Stimulated activated CD8-positive, alpha-beta memory T cell treated with anti-CD3 and anti-CD28 coated beads, Interleukin-2, amount 100 ng/mL, for 1 hour (primary cell): ENCODE measurements at places on chromosomes 5 and 9.

DNA sequence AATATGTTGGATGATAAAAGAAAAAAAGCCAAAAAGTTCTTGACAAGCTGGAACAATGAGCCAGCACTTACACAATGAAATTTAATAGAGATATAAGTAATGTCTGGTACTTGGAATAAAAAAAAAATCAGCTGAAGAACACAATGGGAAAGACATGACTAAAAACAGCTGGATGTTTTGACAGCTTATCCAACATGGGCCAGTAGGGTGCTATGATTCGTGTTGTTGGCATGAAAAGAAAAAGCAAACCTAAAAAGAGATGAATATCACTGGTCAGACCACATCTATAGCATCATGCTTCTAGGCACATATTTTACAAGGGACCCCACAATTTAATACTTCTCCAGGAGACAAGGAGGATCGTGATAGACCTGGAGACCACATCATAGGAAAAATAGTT, 175.3 kb downstream of the ARL15 start:
- no peak for DNase-seq

DNA sequence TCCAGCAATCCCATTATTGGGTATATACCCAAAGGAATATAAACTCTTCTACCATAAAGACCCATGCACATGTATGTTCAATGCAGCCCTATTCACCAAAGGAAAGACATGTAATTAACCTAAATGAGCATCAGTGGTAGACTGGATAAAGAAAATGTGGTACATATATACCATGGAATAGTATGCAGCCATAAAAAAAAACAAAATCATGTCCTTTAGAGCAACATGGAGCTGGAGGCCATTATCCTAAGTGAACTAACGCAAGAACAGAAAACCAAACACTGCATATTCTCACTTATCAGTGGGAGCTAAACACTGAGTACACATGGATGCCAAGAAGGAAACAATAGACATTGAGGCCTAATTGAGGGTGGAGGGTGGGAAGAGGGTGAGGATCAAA, 27.8 kb downstream of the DTWD2 start:
- DNase-seq, result no peak

GRCh38 chr5:151020304-151021110, at the start of gene GPX3:
Gene GPX3 (plus strand): TSS chr5:151020591. CDS start chr5:151020655, 64 bp downstream.
- no peak for DNase-seq

DNA sequence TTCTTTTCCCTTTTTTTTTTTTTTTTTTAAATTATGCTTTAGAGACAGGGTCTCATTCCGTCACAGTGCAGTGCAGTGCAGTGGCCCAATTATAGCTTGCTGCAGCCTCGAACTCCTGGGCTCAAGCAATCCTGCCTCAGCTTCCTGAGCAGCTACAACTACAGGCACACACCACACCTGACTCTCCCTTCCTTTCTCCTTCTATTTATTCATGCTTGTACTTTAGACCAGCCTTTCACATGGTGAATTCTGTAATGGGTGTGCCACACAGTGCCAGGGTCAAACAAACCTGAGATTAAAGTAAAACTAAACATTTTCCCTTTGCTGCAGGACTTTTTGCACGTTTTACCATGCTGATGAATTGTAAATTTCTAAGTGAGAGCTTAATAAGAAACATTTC, 8.0 kb downstream of the SH3RF2 start:
- DNase-seq, result no peak

- DNase-seq, result no peak
Observed at GRCh38 chr9:131475111-131475955, 27.4 kb upstream of the POMT1 start.

DNA sequence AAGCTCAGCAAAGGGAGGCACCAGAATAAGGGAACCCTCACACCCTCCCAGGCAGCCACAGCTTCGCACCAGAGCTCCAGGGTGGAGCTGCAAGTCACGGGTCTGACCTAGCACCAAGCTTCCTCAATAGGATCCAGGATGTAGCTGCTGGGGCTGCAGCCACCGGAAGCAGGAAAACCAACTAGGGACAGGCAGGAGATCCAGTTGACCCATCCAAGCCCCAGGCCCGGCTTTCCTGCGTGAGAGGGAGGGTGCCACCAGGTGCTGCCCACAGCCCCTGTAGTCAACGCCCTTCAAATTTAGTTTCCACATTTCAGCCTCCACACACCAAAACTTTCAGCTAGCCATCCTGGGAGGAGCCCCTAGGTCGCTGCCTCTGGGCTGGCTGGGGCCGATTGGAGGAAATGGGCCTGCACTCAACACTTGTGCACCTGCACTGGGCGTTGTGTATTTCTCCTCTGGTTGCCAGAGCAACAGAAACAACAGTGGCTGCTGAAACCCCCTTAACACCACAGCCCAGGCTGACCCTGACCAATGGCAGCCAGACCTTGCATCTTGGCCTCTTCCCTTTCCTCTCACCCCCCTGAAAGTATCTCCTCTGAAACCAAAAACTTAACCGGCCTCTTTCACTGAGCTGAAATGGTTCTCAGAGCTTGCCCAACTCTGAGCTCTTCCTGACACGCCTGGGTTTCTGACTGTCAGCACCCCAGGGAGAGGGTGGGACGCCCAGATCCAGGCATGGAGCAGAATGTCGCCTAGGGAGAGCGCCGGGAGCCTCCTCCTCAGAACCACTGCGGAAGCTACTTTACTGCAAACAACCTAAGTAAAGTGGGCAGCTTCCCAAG, 226.5 kb upstream of the MAP3K1 start:
- DNase-seq, result peak; percentile 22

- peak; percentile 22 for DNase-seq
Observed at GRCh38 chr9:93143830-93144530, 9.9 kb upstream of the NINJ1 start.

- no peak for DNase-seq
Observed at GRCh38 chr5:146894753-146895521, 16.4 kb upstream of the PPP2R2B start.

GRCh38 chr5:112165897-112166737, 253.0 kb downstream of the EPB41L4A start:
- DNase-seq, result no peak

DNA sequence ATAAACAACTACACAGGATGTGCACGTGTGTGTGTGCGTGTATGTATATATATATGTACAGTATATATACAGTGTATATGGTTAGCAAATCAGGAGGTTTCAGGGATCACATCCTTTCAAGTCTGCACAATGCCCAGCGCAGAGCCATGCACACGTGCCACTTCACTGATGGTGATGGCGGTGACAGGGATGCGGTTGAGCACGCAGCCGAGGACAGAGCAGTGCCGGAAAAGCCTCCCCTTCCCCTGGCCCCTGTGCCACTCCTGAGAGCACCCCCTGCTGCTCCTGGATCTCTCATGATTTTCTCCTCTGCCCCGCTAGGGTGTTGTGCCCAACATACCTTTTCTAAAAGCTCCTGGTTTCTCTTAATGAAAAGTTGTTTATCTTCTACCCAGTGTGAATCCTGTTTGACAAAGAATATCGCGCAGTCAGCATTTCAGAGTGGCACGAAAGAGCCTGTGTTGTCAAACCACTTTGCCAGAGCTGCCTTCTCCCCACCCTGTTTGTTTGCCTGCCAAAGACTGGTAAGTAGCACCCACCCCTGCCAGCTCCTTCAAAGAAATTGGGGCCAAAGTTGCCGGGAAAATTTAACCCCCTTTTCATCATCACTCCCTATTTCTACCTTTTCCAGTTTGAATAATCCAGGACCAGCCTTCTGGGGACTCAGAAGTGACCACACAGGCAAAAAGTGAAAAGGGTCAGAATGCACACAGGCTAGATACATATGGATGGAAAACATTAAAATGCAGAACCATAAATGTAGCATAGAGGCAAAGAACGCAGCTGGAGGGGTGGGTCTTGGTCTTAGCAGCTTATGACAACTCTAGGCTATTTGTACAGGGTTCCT, 126.2 kb upstream of the DPYSL3 start:
- no peak for DNase-seq

DNA sequence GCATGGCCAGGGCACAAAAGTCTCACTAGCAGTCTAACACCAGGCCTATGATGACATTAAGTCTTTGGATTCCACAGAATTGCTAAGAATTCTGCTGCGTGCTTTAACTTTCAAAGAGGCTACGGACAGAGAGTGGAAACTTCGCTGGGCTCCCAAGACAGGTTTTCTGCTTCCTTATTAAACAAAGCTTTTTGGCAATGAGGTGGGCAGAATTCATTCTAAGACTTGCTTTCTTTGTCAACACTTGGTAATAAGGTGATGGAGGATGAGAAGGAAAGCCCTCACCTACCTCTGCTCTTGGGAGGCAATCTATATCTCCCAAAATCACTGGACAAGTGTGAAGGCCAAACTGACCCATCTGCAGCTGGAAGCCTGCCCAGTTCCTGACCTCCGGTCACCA, 231.9 kb downstream of the ATPSCKMT start:
- DNase-seq, result no peak

GRCh38 chr5:128770907-128771306, 194.4 kb upstream of the SLC27A6 start:
- no peak for DNase-seq

DNA sequence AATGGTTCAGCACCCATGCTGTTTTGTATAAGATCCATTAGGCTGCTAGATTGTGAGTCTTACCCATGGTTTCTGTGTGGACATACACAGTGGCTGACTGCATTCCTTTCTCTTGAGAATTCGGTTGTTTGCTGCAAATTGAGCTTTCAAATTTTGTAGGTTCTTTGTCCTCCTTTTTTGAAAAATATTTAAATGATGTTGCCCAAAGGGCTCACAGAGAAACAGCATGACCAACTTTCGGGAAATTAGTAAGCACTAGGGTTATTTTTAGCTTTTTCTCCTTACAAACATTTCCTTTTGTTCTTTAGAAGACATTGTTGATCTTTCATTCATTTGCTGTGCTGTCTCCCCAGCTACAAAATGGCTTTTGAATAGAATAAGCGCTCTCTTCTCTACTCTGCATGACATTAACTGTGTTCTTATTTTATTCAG, 79.4 kb downstream of the NLN start:
- DNase-seq, result no peak

GRCh38 chr9:130124085-130124860, 47.9 kb upstream of the NCS1 start:
- no peak for DNase-seq

DNA sequence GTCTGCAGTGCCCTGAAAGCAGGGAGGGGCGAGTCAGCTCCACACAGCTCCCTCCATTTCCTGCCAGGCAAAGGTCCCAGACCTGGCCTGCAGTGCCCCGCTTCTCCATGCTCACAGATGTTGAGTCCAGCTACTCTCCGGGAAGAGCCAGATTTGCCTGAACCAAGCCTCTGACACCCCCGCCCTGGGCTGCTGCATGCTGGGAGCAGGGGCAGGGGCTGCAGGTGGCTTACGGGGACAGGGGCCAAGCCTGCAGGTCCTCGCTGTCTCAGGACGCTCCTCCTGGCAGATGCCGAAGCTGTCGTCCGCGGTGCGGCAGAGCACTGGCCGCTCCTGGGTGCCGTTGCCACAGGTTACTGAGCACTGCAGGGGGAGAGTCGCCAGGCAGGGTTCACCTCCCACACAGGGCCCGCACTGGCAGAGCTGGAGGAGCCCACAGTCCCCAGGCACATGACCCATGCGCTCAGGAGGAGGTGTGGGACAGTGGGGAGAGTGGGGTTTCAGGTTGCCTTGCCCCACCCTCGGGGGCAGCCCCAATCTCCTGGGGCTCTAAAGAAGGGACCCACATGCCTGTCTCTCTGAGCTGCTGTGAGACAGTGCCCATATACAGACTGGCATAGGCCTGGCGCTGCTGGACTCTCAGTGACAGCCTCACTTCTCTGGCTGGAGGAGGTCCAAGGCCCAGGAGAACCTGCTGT, 62.4 kb downstream of the ZNF354C start:
- no peak for DNase-seq

- DNase-seq, result no peak
Observed at GRCh38 chr5:35842856-35843255, 13.8 kb upstream of the IL7R start.

- DNase-seq, result no peak
Observed at GRCh38 chr5:73564675-73565074, 764 bp downstream of the ANKRA2 start.

- no peak for DNase-seq
Observed at GRCh38 chr5:158780656-158781237, 319.0 kb downstream of the EBF1 start.

- no peak for DNase-seq
Observed at GRCh38 chr5:143509758-143510221, 106.3 kb upstream of the NR3C1 start.

- no peak for DNase-seq
Observed at GRCh38 chr5:76495870-76496269, 92.8 kb downstream of the IQGAP2 start.

DNA sequence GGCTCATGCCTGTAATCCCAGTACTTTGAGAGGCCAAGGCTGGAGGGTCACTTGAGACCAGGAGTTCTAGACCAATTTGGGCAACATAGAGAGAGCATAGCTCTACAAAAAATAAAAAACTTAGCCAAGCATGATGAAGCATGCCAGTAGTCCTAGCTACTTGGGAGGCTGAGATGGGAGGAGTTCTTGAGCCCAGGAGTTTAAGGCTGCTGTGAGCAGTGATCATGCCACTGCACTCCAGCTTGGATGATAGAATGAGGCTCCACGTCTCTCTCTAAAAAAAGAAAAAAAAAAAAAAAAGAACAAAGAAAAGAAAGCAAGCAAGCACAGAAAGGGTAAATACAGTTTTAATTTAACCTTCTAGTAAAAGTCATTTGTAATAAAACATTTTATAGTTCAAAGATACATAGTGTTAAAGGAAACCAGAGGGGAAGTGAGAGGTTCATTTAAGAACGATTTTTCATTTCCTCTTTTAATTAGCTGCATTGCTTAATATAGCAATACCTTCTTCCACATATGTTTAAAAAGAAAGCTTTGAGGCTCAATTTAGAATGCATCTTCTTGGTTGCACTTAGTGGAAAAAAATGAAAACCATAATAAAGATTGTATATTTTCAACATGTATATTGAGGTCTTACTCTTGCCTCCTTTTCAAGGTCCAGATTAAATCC, 14.9 kb downstream of the GAPT start:
- DNase-seq, result no peak

DNA sequence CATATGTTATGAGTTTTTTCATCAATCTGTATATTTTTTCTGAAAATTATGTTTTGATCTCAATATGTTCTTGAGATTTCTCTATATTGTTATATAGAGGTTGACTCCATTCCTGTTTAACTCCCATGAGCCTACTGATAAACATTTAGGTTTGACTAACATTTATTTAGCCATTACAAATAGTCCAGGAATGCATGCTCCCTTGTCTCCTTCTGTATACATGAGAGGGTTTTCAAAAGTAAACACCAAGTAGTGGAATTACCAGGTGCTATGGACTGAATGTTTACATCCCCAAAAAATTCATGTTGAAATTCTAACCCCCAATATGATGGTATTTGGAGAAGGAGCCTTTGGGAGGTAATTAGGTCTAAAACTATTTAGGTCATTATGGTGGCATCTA, 3.5 kb upstream of the OR5C1 start:
- no peak for DNase-seq

- no peak for DNase-seq
Observed at GRCh38 chr9:100082782-100083181, 16.0 kb downstream of the ERP44 start.

- no peak for DNase-seq
Observed at GRCh38 chr5:177510567-177511053, 984 bp upstream of the DOK3 start.

GRCh38 chr9:76298521-76299144, 95.6 kb downstream of the RFK start:
- DNase-seq, result no peak
